ENCODE measurements at places on chromosomes 4 and X.

DNA sequence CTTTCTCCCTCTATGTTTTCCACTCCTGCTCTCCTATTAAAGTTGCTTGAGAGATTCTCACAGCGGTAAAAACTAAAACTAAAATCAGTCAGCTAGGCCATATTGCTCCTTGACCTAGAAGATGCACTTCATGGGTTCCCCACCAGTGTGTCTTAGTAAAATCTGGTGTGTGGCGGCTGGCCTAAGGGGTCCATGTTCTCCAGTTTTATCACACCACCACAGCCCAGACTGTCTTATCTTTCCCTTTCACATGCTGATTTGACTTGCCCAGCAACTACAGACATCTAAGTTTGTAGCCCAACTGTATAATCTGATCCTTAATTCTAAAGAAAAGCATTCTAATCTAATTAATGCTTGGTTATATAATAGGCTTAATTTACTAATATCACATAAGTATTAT, 68.0 kb downstream of the ATP8A1 start:
- DNase-seq = no peak

- no peak for DNase-seq
Measured at GRCh38 chr4:8912089-8912455, 40.4 kb upstream of the HMX1 start.

DNA sequence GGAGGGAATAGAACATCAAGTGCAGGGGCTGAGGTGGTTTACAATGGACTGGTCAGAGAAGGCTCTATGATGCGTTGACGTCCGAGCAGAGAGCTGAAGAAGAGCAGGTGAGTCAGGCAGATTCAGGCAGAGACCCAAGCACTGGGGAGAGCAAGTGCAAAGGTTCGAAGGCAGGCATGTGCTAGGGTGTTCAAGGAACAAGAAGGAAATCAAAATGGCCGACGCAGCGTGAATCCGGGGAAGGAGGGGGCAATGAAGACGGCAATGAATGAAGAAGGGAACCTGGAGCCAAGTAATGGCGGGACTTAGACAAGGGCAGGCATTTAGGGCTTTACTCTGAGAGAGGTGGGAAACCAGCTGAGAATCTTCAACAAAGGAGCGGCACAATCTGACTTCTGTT, 56.8 kb upstream of the DCTD start:
- no peak for DNase-seq

DNA sequence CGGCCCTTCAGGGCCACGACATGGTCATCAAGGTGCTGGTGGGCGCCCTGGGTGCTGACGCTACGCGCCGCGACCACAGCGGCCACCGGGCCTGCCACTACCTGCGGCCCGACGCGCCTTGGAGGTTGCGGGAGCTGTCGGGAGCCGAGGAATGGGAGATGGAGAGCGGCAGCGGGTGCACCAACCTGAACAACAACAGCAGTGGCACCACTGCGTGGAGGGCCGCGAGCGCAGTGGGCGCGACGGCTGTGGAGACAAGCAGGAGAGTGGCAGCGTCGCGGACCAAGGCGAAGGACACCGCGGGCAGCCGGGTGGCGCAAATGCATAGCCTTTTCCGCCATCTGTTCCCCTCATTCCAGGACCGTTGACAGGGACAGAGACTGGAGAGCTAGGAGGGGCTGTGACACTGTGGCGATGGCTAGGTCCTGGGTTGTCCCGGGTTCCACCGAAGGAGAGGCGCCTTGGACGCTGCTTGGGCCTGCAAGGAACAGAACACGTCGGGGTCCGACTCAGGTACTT, 919 bp downstream of the SOWAHD start:
- DNase-seq = no peak

GRCh38 chr4:41189076-41189475, 25.3 kb downstream of the APBB2 start:
- no peak for DNase-seq

DNA sequence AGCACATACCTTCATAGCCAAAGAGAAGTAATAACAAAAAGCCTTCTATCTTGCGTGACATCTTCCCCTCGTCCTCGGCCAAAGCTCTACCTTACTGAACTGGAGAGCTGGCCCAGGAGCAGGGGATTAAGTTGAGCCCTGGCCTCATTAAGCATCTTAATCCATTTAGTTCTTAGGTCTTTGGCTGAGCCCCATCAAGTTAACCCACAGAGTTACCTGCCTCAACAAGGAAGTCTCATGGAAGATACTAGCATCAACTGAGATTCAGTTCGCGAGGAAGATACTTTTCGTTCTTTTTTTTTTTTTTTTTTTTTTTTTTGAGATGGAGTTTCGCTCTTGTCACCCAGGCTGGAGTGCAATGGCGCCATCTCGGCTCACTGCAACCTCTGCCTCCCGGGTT, at the start of gene RS1:
TSS of gene RS1 (minus strand) at position 101 of the 400 bp plus-strand sequence. CDS start at position 61, 40 bp downstream.
- peak; percentile 87 for DNase-seq

DNA sequence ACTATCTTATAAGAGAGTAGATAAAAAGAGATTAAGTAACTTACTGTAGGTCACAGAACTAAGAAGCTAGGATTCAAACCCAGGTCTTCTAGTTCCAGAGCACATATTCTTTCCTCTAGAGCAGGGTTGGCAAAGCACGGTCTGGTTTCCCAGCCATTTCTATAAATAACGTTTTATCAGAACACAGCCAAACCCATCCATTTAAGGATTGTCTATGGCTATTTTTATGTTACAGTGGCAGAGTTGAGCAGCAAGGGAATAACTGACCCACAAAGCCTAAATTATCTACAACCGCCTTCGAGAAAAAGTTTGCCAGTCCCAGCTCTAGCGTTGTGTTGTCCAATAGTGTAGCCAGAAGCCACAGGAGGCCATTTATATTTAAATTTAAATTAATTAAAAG, 7.5 kb downstream of the TMEM144 start:
- DNase-seq = no peak

GRCh38 chr4:67539830-67540229, 5.5 kb downstream of the CENPC start:
- no peak for DNase-seq

DNA sequence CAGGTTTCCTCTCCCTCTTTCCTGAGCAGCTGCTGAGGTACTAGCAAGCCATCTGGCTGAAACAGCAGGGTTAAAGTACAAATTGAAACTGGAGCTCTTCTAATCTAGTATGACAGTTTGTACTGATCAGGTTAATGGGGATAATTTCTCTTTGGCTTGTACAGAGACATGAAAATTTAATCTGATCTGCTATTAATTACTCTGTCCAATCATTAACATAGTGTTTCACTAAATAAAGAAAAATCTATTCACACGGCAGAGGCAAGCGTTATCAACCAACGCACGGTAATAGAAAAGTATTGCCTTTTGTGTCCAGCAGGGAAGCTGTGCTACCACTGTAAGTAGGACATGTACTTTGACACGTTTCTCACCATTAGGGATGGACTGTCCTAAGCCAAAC, 71.1 kb downstream of the IGSF1 start:
- DNase-seq = peak; percentile 37

DNA sequence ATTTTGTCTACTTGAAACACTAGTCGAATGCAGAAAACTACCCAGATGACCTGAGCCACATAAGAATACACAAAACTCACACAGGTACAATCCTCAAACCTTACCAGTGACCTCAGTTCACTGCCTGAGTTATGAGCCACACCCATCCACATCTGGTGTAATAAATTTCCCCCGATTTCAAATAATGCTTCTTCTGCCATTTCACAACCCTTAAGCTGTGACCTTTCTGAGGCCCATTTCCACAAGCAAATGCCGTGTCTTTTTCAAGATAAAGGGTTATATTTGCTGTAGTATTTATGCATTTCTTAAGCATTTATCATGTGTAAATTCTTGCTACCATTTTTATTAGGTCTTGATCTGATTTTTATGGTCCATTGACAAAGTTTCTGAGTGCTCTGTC, 1.8 kb upstream of the ARHGEF38 start:
- no peak for DNase-seq

DNA sequence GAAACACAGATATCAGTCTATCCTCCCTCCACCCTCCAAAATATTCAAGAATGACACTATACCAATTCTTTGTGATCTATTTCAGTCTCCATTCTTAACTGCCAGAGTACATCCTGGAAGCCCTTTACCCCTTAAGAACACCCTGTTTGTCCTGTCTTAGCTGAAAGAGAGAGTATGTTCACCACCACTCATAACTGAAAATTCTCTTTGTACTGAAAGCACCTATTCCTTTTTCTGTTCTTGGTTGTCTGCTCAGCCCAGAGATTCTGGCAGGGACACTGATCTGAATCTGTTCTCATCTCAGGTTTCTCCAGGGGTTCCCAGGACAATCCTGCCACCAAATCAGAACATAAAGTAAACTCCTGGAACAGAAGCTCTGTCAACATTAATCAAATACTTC, 25.4 kb upstream of the EREG start:
- DNase-seq = no peak

GRCh38 chr4:89617317-89617716, 219.6 kb downstream of the SNCA start:
- no peak for DNase-seq

- DNase-seq = peak; percentile 8
Measured at GRCh38 chr4:69617083-69617694, 22.3 kb downstream of the UGT2A2 start.

DNA sequence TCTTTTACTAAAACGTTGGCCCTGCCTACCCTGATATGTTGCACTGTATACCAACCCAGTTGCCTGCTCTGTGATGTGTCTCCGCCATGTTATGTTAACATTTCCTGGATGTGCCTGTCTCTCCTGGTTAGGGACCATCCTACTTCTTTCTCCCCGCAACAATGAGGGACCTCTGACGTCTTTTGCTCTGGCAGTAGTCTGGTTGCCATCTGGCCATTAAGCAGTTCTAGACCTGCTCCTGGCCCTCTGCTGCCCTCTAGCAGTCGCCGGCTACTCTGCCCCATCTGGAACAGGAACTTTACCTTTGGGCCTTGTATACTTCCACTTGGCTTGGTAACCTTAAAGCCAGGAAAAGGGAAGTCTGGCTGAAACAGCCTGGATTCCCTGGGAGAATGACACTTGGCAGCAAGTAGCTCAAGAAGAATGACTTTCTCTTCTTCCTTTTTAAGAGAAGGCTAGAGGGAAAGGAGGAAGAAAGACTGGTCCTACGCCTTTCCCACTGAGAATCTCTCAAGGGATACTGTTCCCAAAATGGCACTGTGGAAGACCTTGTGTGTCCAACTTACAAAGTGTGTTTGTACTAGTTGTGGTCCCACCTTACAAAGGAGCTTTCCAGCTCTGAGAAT, 63.5 kb downstream of the GPC3 start:
- peak; percentile 40 for DNase-seq

GRCh38 chr4:112189754-112190153, 41.8 kb upstream of the AP1AR start:
- DNase-seq = no peak

DNA sequence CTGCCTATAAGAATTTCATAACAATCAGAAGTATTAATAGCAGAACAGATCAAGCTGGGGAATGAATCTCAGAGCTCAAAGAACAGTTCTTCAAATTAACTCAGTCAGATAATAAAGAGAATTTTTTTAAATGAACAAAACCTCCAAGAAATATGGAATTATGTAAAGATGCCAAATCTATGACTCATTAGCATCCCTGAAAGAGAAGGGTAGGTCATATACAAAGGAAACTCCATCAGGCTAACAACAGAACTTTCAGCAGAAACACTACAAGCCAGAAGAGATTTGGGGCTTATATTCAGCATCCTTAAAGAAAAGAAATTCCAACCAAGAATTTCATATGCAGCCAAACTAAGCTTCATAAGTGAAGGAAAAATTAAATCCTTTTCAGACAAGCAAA, 28.6 kb downstream of the CBR4 start:
- no peak for DNase-seq

- no peak for DNase-seq
Measured at GRCh38 chr4:175176710-175177109, 258.6 kb downstream of the ADAM29 start.

DNA sequence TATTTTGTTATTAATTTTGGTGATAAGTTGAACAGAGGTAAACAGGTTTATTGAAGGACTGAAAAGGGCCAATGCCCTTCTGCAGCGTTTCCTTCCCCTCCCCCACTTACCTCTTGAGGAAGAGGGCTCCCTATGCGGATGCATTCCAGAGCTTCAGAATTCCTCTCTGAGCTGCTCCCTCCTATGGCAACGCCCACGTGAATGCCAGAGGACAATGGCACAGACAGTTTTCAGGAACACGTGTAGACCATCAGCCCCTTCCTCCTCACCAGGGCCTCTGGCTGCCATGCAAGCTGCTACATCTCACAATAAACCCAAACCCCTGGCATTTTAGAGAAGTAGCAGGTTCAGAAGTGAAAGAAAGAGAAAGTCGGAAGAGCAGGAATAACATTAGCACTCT, 127.9 kb downstream of the CHRDL1 start:
- DNase-seq = no peak

GRCh38 chr4:178196751-178197374, 754.6 kb upstream of the AGA start:
- DNase-seq = no peak

- peak; percentile 22 for DNase-seq
Measured at GRCh38 chrX:54479136-54480111, 16.6 kb downstream of the FGD1 start.

DNA sequence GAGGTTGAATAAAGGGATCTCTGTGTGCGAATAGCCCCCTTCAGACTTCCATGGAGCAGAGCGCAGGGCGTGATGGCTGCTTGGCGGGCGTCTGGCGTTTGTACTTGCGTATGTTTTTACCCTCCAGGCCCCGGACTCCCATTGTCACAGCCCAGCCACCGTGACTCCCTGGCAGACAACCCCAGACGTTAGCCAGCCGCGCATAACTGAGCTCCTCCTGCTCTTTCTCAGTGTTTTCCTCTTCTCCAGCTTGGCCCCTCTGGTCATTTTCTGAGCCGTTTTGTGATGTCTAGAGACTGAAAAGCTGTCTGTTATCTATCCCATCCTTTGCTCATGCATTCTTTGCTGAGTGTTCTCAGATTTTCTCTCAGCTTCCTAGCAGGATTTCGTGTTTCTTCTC, 54.3 kb downstream of the IGFBP7 start:
- no peak for DNase-seq

Measured in WERI-Rb-1 (cell line).